ENCODE measurements at places on chromosomes 2 and 18. TPM values are rescaled to one million over a fixed set of nuclear protein-coding genes. Genes with fewer than 3 reads are reported as not detected.

Gene CXCR4
- 5.9 TPM for total RNA-seq

Gene SP5
- total RNA-seq, result not detected

Gene IL36RN
- not detected for total RNA-seq

Gene BCL2L11
- 8.9 TPM for total RNA-seq

Gene WNT10A
- not detected for total RNA-seq

Gene TMEM37
- 1.7 TPM for total RNA-seq

Gene HTR2B
- 46.4 TPM for total RNA-seq

Gene HOXD4
- 0.98 TPM for total RNA-seq

Gene SCYGR4
- not detected for total RNA-seq

Gene TMEM247
- not detected for total RNA-seq

Gene TBR1
- not detected for total RNA-seq

Gene DQX1
- total RNA-seq, result not detected

Gene SERPINB11
- not detected for total RNA-seq

Gene ANKRD30B
- not detected for total RNA-seq

Gene SLC8A1
- 166 TPM for total RNA-seq

Gene ABCA12
- not detected for total RNA-seq

Gene SRD5A2
- 0.06 TPM for total RNA-seq

Gene RGPD3
- 0.46 TPM for total RNA-seq

Gene TMEM163
- total RNA-seq, result 1.2 TPM

DNA sequence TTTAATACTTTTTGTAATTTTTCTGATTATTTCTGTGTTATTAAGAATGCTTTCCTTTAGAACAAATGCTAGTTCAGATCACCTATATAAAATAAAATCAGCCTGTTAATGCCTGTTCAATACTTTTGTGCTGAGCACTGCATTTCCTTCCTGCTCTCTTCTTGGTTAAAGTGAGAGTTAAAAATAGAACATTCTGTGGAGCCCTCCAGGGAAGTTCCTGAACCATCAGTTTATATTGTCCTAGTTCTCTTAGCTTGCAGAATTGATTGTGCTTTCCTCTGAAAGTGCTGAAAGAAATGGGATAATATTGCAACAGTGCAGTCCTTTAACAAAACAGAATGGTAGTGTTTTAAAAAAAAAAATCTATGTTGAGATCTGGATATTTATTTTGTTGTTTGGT is 74.6 kb upstream of the UBXN4 start:
- DNase-seq, result no peak

GRCh38 chr2:69099541-69099940 is 86.6 kb downstream of the ANTXR1 start:
- DNase-seq, result no peak

DNA sequence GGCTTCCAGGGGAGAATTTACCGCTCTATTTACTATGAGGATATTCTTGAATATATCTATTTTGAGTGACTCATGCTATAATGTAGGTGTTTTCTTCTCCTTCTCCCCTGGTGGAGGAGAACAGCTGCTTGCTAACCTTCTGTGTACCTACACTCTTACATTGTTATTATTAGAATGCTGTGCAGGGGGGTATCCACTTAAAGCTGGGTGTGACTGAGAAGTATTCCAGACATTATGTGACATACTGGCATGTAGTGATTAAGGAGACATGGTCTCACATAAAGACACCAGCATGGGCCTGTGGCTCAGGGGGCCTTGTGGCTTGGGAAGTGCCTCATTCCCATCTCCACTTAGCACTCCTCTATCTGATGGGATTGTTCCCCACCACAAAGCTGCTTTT is 287.9 kb downstream of the PTPRM start:
- DNase-seq, result no peak

GRCh38 chr2:109322111-109322510 is 193.1 kb downstream of the SH3RF3 start:
- peak; percentile 95 for DNase-seq

DNA sequence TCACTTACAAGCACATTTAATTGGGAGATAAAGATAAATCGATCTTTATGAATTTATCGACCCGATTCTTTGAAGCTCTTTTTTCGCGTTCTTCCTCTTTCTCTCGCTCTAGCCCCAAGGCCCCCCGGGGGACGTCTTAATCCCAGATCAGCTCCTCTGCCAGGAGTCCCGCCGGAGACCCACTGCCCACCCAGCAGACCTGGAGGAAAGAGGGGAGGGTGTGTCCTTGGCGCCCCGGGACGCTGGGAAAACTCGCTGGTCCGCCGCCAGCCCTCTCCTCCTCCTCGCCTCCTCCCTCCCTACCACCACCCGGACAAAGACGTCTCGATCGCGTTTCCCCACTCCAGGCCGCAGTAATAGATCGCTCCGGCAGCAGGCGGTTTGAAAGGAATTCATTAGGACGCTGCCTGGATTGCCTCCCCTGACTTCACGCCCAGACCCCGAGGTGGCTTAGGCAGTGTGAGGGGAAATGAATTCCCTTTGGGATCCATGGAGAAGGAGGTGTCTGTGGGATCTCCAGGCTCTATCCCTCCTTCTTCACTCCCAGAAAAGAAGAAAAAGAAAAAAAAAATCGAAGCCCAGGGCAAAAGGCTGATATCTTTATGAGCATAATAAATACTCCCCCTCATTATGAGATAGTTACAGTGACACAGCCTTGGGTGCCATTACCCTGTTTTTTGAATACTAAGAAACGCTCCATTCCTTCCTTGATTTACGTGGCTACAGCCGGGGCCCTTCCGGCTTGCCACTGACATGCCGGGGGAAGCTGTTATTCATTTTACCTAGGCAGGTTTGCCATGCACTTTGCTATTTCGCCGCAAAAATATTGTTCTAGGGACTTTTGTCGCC is 1.8 kb upstream of the GBX2 start:
- DNase-seq, result no peak

- DNase-seq, result no peak
These were observed 130.9 kb upstream of the MYCN start for GRCh38 chr2:15809404-15809803.

- no peak for DNase-seq
These were observed 479.1 kb upstream of the NRXN1 start for GRCh38 chr2:51511002-51511401.

- no peak for DNase-seq
These were observed 188.2 kb downstream of the BCL2 start for GRCh38 chr18:63131106-63131958.

- no peak for DNase-seq
These were observed 83.9 kb downstream of the CERS6 start for GRCh38 chr2:168539945-168540344.

GRCh38 chr2:135785032-135785431 is 43.4 kb downstream of the UBXN4 start:
- DNase-seq, result no peak

GRCh38 chr18:35519148-35519899 is 21.6 kb upstream of the INO80C start:
- no peak for DNase-seq

- DNase-seq, result no peak
These were observed 13.6 kb upstream of the NFU1 start for GRCh38 chr2:69450735-69451416.

GRCh38 chr18:9575558-9575957 is 38.8 kb downstream of the PPP4R1 start:
- DNase-seq, result no peak

DNA sequence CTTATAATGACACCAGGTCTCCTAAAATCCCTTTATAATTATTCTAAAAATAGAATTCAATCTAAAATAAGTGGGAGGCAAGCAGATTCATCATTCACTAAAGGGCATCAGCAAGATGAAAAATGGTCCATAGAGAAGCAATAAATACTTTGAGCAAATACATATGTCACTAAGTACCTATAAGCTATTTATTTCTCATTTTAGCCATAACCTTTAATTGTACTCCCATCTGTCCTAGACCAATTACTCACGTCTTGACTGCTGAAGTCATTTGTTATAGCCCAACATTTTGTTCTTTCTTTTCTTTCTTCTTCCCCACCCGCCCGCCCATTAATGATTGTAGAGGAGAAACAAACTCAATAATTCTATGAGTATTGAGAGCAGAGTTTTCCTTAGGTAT is 105.7 kb downstream of the MAP2 start:
- DNase-seq, result no peak

- DNase-seq, result no peak
These were observed 61.4 kb downstream of the TGOLN2 start for GRCh38 chr2:85266146-85267041.

DNA sequence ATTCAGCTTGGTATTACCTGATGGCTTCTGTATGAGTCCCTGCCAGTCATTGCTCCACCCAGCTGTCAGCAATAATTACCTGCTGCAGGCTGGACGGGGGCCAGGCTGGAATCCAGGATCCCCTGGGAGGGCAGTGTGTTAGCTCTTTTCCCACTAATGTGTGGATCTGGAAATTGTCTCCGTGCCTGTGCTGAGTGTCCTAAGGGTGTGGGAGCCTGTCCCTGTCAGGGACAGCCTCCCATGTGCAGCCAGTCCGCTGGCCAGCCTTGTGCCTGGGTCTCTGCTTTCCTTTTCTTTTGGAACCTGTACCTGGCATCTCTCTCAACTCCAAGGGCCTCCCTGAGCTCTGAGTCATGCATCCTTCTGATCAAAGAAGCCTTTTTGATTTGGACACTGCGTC is 107.2 kb upstream of the SPRED2 start:
- no peak for DNase-seq

GRCh38 chr18:77853859-77854258 is 604.2 kb downstream of the GALR1 start:
- no peak for DNase-seq

DNA sequence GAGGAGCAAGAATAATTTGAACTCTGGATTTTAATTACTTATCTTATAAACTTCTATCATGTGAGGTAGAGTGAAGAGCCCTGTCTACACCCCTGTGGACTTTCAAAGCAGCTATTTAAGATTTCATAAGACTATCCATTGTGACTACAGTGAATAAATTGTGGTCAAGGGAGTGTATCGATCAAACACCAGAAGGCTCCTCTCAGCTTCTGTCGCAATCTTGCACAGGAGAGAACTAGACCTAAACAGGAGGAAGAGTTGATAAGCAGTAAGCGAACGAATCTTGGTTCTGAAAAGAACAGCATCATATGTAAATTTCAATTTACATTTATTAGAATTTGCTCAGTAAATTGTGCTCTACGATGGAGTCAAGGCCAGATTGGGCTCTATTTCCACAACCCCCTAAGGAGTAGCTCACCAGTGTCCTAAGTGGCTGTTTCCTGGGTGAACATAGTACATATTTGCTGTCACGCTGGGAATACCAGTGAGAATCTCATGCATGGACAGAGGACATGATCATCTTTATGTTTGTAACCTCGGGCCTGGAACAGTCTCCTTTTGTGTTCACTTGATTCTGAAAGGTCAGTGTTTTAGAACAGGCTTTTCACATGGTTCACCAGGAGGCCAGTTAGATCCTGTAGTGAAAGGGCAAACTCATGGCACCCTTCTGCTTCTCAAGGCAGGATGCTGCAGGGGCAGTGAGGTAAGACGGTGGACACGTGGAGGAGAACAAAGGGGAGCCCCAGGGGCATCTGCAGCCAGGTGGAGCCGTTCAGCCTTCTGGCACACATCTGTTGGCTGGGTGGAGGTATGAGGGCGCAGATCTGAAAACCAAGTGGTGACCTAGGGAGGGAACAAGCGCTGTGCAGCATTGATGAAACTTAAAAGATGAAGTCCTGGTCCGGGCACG is 33.3 kb downstream of the NPAS2 start:
- no peak for DNase-seq

GRCh38 chr18:65343571-65343970 is 407.2 kb upstream of the CDH7 start:
- DNase-seq, result no peak

DNA sequence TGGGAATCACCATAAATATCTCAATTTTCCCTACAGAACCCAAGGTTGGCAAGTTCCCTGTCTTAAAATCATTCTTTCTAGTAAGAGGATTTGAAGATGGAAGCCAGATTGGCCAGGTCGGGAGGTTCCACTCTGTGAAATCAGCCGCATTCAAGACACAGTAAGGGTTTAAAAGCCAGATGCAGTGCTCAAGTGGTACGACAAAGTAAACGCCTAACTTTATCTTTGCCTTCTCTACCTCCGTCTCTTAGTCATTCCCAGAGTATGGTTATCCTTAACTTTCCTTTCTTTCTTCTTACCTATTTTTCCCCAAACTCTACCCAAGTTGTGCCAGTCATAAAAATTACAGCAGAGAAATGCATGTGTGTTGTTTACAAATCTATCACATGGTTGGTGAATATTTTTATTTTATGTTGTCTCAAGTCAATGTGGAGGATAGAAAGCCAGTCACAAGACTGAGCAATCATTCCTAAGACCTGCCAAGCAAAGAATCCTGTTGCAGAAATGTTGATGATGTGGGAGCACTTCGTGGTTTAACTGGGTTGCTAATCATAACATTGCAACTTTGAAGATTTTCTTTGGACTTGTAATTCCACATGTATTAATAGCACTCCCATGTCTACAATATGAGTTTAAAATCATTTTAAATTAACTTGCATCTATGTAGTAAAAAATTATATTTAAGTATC is 62.6 kb downstream of the SLC40A1 start:
- no peak for DNase-seq
